T-helper 2 cell treated with Interferon-gamma antibody and Interleukin-4, amounts not matched to agents 5 μg/mL and 100 μg/mL, for 36 hours (primary cell): ENCODE measurements at places on chromosomes 4 and X.

GRCh38 chr4:20091781-20092180, 159.9 kb upstream of the SLIT2 start:
- no peak for DNase-seq
- no peaks in the 10 kb centered on the region for H3K4me1 ChIP-seq
- H3K36me3 ChIP-seq = no peaks in the 10 kb centered on the region
- no peak overlapping the region for H3K27ac ChIP-seq

GRCh38 chrX:152044383-152044782, 69.9 kb upstream of the GABRE start:
- no peaks in the 10 kb centered on the region for H3K27me3 ChIP-seq
- no peaks in the 10 kb centered on the region for H3K4me1 ChIP-seq
- no peak for DNase-seq
- H3K36me3 ChIP-seq = no peaks in the 10 kb centered on the region

DNA sequence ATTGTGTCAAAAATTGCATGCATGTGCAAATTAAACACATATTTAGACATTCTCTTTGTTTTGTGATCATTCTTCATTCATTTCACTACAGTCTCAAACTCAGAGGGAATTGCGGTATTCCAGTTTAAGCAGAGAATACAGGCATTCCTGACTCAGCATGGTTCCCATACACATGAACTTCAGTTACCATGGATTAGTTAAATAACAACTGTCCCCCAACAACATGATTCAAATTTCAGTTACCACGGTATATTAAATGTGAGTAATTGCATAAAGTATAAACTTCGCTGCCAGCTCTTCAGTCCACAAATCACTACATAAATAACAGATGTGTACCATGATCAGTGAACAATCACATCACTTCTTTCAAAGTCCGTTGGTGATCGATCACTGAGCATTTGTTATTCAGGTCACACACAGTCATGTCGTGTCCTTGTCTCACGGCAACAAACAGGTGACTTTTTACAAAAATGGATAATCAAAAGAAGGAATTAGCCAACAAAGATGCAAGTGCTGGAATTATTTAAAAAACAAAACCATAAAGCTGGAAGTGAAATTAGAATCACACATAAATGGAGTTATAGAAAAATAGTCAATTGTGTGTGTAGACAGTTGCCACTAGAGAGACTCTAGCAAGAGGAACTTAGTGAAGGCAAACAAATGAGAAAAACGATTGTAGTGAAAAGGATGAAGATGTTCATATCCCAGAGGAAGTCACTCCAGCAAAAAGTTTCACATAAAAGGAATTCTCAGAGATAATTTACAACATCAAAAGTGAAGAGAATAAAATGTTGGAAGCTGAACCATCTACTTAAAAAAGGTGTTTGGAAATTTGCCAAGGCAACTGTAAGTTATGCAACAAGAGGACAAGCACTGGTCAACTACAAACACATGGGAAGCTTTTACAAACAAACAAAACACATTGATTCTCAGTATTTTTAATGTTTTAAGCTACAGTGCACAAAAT, 138.6 kb upstream of the SMARCAD1 start:
- no peak for DNase-seq
- H3K27me3 ChIP-seq = no peaks in the 10 kb centered on the region
- no peak overlapping the region for H3K4me3 ChIP-seq
- no peak overlapping the region for H3K27ac ChIP-seq
- H3K4me1 ChIP-seq = no peaks in the 10 kb centered on the region

DNA sequence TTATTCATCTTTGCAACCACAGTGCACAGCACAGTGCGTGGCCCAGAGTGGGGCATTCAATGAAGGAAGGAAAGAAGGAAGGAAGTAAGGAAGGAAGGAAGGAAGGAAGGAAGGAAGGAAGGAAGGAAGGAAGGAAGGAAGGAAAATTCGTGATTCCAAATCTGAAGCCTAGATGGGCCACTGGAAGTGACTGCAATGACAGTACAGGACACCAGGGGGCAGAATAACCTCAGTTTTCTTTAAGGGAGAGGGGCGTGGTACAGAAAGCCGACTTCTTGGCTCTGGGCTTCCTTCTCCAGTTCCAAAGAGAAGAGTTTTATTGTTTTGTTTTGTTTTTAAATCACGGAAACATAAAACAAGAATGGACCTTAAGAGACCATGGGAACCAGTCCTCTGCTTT, 47.8 kb downstream of the APLN start:
- H3K36me3 ChIP-seq = no peaks in the 10 kb centered on the region
- H3K27me3 ChIP-seq = no peaks in the 10 kb centered on the region
- H3K4me3 ChIP-seq = no peak overlapping the region
- no peak overlapping the region for H3K27ac ChIP-seq

DNA sequence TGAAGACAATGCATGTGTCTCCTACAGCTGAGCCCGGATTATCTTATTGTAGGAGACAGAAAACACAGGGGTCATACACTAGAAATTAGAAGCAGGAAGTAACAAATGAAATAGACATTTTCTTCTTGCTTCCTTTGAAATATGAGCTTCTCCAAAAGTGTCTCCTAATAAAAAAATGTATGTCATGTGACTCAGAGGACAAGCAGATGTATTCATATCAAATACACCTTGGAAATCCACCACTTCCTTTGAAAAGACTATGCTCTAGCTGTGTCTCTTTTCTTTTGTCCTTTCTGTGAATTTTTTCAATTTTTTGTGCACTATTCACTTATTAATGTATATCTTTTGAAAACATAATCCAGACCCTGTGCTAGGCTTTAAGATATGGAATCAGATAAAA, 1906.2 kb downstream of the C4orf33 start:
- H3K4me1 ChIP-seq = no peaks in the 10 kb centered on the region
- H3K4me3 ChIP-seq = no peak overlapping the region
- H3K36me3 ChIP-seq = no peaks in the 10 kb centered on the region
- H3K27me3 ChIP-seq = no peaks in the 10 kb centered on the region
- H3K27ac ChIP-seq = no peak overlapping the region

GRCh38 chrX:140342410-140342809, 162.5 kb downstream of the SOX3 start:
- no peak overlapping the region for H3K4me3 ChIP-seq
- no peaks in the 10 kb centered on the region for H3K36me3 ChIP-seq
- H3K27ac ChIP-seq = no peak overlapping the region
- H3K4me1 ChIP-seq = no peaks in the 10 kb centered on the region

- H3K4me1 ChIP-seq = no peaks in the 10 kb centered on the region
- DNase-seq = no peak
- H3K27ac ChIP-seq = no peak overlapping the region
- no peaks in the 10 kb centered on the region for H3K36me3 ChIP-seq
These were observed 5.4 kb downstream of the CPLX1 start for GRCh38 chr4:820230-821172.

- H3K27me3 ChIP-seq = peaks cover 35% of the 10 kb centered on the region
- DNase-seq = peak; percentile 64
- H3K4me1 ChIP-seq = peaks cover 18% of the 10 kb centered on the region
- H3K36me3 ChIP-seq = peaks cover 8% of the 10 kb centered on the region
- no peak overlapping the region for H3K4me3 ChIP-seq
- no peak overlapping the region for H3K27ac ChIP-seq
These were observed 1.4 kb upstream of the CORIN start for GRCh38 chr4:47839259-47839658.

GRCh38 chr4:106261980-106262379, 54.0 kb downstream of the TBCK start:
- no peak for DNase-seq
- no peak overlapping the region for H3K27ac ChIP-seq
- H3K4me3 ChIP-seq = no peak overlapping the region

- H3K36me3 ChIP-seq = no peaks in the 10 kb centered on the region
- H3K4me1 ChIP-seq = no peaks in the 10 kb centered on the region
- H3K4me3 ChIP-seq = no peak overlapping the region
- peaks cover 15% of the 10 kb centered on the region for H3K27me3 ChIP-seq
- no peak for DNase-seq
These were observed 170.9 kb downstream of the COL25A1 start for GRCh38 chr4:109131559-109131958.

GRCh38 chr4:73701116-73701515, 39.3 kb upstream of the CXCL8 start:
- no peaks in the 10 kb centered on the region for H3K36me3 ChIP-seq
- no peaks in the 10 kb centered on the region for H3K27me3 ChIP-seq
- no peak overlapping the region for H3K27ac ChIP-seq
- DNase-seq = no peak
- no peak overlapping the region for H3K4me3 ChIP-seq

DNA sequence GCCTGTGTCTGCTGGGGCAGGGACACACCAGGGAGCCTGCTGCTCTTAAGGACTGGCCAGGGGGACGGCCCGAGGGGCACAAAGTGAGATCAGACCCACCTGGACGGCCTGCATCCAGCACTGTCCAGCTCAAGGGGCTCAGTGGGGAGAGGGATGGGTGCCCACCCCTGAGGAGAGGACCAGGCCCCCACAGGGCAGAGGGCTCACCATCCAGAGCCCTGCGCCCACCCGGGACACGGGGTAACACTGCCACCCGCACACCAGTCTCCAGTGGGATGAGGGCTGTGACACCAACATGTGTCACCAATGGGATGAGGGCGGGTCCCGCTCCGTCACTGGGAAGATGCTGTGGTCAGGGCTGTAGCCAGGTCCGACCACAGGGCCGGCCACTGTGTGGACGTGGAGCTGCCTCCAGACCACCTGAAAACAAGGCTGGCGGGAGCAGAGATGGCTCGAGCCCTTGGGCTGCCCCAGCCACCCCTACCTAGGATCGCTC, 13.2 kb downstream of the DGKQ start:
- no peaks in the 10 kb centered on the region for H3K36me3 ChIP-seq
- H3K4me1 ChIP-seq = no peaks in the 10 kb centered on the region
- DNase-seq = no peak
- no peak overlapping the region for H3K27ac ChIP-seq
- H3K27me3 ChIP-seq = no peaks in the 10 kb centered on the region

- no peaks in the 10 kb centered on the region for H3K4me1 ChIP-seq
- H3K4me3 ChIP-seq = no peak overlapping the region
- H3K27ac ChIP-seq = no peak overlapping the region
- H3K36me3 ChIP-seq = no peaks in the 10 kb centered on the region
- no peak for DNase-seq
These were observed 122.9 kb downstream of the LDB2 start for GRCh38 chr4:16775411-16776154.

DNA sequence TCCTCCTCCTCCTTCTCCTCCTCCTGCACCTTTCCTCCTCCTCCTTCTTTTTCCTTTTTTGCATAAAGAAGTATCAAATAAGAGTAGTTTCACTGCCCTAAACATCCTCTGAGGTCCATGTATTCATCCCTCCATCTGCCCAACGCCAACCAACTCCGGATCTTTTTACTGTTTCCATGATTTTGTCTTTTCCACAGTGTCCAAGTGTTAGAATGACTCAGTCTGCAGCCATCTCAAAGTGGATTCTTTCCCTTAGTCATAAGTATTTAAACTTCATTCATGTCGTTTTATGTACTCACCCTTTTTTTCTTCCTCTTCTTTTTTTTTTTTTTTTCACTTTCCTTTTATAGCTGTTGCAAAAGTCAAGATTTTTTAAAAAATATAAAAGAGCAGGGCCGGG, 12.9 kb downstream of the CSF2RA start:
- no peak overlapping the region for H3K27ac ChIP-seq
- H3K36me3 ChIP-seq = no peaks in the 10 kb centered on the region
- peaks cover 24% of the 10 kb centered on the region for H3K27me3 ChIP-seq
- H3K4me3 ChIP-seq = no peak overlapping the region

- no peaks in the 10 kb centered on the region for H3K4me1 ChIP-seq
- no peak for DNase-seq
- H3K27me3 ChIP-seq = no peaks in the 10 kb centered on the region
- H3K4me3 ChIP-seq = no peak overlapping the region
These were observed 12.7 kb upstream of the AADAT start for GRCh38 chr4:170102426-170102825.

- H3K4me3 ChIP-seq = peak overlapping the region; percentile 97
- peaks cover 23% of the 10 kb centered on the region for H3K36me3 ChIP-seq
- peak overlapping the region; percentile 100 for H3K27ac ChIP-seq
- H3K4me1 ChIP-seq = peaks cover 40% of the 10 kb centered on the region
- peak; percentile 94 for DNase-seq
- no peaks in the 10 kb centered on the region for H3K27me3 ChIP-seq
These were observed 878 bp upstream of the CNOT6L start for GRCh38 chr4:77819843-77820648.

DNA sequence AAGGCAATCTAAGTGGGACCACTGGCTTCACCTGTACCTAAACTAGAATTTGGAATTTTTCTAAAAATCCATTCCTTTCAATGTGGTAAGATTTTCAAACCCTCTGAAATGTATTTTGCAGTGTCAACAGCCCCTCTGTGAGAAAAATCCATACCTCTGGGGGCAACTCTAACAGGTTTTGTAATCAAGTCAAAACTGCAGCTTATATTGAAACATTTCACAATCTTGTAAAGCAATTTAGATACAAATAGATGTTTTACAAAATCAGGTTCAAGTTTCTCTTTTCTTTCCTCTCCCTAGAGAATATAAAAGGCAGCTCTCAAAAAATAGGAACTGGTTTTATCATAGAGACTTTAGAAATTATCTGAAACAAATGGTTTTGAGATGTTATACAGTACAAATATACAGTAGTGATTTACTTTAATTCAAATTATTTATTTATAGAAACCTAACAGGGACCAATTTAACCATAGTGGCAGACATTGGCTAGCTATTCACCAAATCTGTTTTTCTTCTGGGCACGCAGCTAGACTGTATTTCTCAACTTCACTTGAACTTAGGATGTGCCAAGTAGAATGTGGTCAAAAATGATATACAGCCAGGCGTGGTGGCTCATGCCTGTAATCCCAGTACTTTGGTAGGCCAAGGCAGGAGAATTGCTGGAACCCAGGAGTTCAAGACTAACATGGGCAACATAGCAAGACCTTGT, 36.3 kb upstream of the SPINK2 start:
- no peak for DNase-seq
- no peak overlapping the region for H3K4me3 ChIP-seq
- H3K27me3 ChIP-seq = peaks cover 17% of the 10 kb centered on the region
- H3K4me1 ChIP-seq = peaks cover 3% of the 10 kb centered on the region
- H3K27ac ChIP-seq = no peak overlapping the region

DNA sequence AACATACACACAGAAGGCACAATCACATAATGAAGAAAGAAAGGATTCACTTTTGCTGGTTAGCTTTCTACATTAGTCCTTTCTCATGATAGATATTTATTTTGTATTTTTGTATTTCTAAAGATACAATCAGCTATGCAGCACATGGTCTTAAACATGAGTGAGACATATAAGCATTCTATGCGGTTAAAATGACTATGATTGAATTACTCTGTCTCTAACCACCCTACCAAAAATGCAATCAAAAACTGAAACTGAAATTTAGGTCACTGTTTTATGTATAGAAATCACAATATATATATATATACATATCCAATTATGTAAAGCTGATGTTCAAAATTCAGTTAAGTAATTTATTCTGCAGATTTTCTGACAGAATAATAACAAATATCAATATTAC, 21.9 kb downstream of the CXXC4 start:
- H3K4me1 ChIP-seq = no peaks in the 10 kb centered on the region
- no peaks in the 10 kb centered on the region for H3K36me3 ChIP-seq
- no peak overlapping the region for H3K4me3 ChIP-seq
- H3K27me3 ChIP-seq = no peaks in the 10 kb centered on the region
- no peak overlapping the region for H3K27ac ChIP-seq
- no peak for DNase-seq

- DNase-seq = no peak
- H3K4me1 ChIP-seq = no peaks in the 10 kb centered on the region
- no peak overlapping the region for H3K27ac ChIP-seq
- no peaks in the 10 kb centered on the region for H3K27me3 ChIP-seq
- no peaks in the 10 kb centered on the region for H3K36me3 ChIP-seq
- no peak overlapping the region for H3K4me3 ChIP-seq
These were observed 18.6 kb upstream of the TMEM185A start for GRCh38 chrX:149650162-149650561.
